Epithelial cell of alveolus of lung (primary cell): ENCODE measurements at places on chromosomes 7 and 10. TPM values are rescaled to one million over a fixed set of nuclear protein-coding genes. Genes with fewer than 3 reads are reported as not detected.

The MET gene
- 2.1 and 11.2 TPM in 2 replicates for total RNA-seq

The DDC gene
- total RNA-seq, result 0.24 TPM in 1 of 2 replicates, not detected in the other

The FMC1 gene
- 15.3 and 16.6 TPM in 2 replicates for total RNA-seq

The DGKI gene
- 0.40 and 3.9 TPM in 2 replicates for total RNA-seq

The TEX47 gene
- total RNA-seq, result not detected in 2 replicates

The GPR37 gene
- total RNA-seq, result 6.5 and 19.0 TPM in 2 replicates
